Hematopoietic multipotent progenitor cell treated with erythropoietin and hydrocortisone succinate and interleukin-3 and kit ligand, for 6 days (in vitro differentiated cells): ENCODE measurements at places on chromosomes 6 and 20.
A peak's percentile ranks its signal among the peaks of the same experiment; 100 is the strongest.

DNA sequence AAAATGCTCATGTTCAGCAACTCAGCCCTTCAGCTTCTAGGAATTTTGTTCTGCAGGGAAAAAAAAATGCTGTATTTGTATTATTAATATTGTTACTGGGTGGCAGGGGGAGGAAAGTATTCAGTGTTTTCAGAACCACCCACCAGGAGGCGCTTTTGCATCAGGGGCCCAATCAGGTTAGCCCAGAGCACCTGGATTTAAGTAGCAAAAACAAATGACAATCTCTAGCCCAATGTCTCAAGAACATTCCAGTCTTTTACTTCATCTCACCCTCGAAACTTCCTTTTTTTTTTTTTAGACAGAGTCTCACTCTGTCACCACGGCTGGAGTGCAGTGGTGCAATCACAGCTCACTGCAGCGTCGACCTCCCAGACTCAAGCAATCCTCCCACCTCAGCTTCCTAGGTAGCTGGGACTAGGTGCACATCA, 635 bp upstream of the C20orf203 start:
- peak; percentile 89 for DNase-seq

DNA sequence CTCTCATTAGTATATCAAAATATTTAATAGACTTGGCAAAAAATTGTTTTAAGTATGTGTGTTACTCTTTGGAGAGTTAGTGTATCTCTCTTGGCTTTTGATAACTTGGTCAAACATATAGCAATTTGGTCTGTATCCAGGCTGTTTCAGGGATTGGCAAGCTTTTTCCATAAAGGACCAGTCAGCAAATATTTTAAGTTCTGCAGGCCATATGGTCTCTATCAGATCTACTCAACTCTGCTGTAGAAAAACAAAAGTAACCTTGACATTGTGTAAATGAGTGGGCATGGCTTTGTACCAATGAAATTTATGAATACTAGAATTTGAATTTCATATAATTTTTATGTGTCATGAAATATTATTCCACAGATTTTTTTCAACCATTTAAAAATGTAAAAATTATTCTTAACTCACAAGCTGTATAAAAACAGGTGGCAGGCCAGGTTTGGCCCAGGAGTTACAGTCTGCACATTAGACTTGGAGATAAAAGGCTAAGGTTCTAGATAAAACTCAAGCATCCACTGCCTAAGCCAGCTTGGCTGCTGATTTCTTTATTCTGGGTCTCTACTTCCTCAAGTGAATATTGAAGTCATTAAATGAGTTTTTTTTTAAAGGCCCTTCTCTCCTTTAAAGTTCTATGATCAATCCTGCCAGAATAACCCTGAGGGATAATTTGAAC, 13.7 kb downstream of the GSTA4 start:
- DNase-seq = peak; percentile 24

- no peak for DNase-seq
These were observed 77.8 kb upstream of the XRN2 start for GRCh38 chr20:21225215-21225947.

DNA sequence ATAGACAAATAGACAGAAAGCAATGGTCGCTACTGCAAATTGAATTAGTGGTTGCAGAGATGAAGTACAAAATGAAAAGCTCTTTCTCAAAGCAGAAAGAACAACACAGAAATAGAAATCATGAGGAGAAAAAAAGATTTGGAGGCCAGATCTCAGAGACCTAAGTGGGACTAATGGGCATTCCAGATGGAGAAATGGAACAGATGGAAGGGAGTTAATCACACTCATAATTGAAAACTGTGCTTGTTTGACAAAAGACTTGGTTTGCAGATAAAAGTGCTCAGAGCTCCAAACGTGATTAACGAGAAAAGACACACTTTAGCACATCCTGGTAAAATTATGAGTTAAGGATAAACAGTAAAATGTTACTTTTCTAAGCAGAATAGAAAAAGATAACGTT, 58.1 kb upstream of the SNRPB2 start:
- DNase-seq = no peak

GRCh38 chr20:64149809-64150560, 14.3 kb upstream of the MYT1 start:
- DNase-seq = no peak

- DNase-seq = no peak
These were observed 20.0 kb upstream of the TMEM14A start for GRCh38 chr6:52650941-52651340.

- no peak for DNase-seq
These were observed 148.3 kb upstream of the AFDN start for GRCh38 chr6:167678102-167679101.

DNA sequence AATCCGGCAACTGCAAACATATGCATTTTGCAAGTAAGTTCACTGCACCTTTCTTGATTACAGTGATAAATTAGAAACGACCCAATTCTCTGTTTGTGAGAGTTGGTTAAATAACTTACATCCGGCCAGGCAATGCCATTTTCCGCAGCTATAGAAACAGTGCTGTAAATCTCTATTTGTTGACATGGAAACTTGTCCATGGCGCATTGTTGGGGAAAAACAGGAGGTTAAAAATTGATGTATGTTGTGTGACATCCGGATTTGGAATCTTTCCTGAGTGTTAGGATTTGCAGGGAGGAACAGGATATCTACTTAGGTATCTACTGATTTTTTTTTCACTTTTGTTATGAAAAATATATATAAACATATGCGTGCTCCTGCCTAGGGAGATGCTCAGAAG, 66.5 kb downstream of the DLGAP4 start:
- no peak for DNase-seq

DNA sequence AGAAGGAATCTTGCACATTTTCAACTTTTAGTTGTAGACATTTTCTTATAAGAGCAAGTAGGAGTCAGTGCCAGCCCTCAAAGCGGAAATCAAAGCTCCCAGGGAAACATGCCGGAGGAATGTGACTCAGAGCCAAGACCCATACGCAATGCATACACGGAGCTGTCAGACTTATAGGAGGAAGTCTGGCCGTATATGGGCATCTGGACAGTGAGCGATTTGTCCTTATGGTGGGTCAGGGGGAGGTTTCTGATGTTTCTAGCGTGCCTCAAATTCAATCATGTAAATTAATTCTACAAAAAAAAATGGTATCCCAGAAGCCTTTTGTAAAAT, 3.6 kb upstream of the CCN2 start:
- DNase-seq = no peak

DNA sequence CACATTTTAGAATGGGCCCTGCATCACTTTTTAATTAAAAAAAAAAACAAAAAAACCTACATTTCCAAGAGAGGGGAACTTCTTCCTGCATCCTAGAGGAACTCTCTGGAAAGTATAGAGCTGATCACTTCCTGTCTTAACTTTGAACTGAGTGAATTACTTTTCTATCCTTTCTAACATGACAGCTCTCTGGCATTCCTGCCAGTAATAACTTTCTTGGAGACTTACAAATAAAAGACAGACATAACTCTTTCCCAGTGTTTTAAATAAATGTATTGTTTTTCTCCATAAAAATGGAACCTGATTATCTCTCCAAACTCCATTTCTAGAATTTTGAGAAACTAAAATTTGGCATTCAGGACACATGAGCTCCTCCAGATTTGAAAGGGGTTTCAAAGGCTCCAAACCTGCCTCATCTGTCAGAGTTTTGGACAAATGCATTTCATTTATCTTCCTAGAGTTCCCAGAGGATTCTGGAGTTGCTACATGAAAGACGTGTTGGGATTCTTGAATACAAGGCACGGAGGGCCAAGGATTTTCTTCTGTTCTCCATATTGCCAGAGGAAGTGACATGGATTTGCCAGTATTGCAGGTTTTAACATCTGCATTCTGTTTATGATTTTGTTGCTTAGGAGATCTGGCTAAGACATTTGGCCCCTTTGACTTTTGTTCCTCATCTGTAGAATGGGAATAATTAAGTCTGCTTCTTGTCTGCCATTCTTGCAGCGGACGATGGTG, 2.0 kb upstream of the SMOC2 start:
- DNase-seq = no peak

DNA sequence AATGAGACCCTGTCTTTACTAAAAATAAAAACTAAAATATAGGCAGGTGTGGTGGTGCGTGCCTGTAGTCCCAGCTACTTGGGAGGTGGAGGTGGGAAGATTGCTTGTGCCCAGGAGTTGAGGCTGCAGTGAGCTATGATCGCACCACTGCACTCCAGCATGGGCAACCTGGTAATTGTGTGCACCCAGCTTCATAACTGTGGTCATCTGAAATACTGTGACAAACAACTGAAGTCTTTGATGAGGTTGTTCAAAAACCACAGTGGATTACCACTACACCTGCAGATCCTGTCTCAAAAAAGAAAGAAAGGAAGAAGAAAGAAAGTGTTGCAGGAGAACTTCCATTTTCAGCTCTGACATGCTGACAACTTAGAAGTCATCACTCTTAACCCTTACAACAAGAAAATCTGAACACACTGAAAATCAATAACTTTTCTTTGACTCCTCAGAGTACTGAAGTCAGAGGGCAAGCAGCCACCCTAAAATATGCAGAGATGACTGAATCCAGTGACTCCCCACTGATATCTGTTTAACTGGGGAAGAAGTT, 13.8 kb upstream of the ZBP1 start:
- DNase-seq = no peak

DNA sequence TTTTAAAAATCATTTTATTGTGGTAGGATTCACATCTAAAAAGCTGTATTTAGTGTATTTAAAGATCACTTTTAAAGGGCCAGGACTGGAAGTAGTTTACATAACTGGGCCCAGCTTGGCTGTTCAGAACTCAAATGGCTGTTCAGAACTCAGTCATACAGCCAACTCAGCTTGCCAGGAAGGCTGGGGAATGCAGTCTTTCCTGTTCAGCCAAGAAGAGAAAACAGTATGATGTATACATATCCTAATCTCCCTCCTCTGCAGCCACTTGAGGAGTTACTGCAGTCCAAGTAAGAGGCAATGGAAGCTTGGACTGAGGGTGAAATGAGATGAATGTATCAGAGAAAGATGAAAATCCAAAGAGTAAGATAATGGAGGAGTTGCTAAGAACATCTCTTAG, 24.6 kb downstream of the DSTN start:
- DNase-seq = no peak

DNA sequence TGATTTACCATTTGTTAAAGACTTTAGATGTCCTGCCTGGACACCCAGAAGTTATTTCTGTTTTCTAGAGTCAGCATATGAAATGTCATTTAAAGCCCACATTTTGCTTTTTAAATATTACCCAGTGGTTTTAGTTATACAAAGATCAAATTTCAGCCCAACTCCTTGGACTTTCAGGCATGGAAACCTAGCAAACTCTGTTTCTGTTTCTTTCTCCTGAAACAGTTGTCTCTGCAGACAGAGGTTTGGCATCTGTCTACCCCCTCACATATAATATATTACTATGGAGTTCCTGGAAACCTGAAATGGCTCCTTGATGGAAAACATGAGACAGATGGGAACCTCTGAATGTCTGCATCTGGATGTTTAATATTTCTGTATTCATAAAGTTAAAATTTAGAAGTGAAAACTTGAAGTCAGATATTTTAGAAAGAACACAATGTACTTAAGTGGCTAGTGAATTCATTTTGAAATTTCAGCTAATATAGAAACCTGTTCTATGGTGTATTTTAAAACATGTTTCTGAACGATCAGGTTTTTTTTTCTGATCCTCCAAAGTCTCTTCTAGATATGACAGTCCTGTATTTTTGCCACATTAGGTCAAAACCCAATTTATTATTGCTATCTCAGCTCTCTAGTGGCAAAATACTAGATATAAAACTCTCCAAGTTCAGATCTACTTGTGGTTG, 743.3 kb downstream of the CD109 start:
- no peak for DNase-seq

DNA sequence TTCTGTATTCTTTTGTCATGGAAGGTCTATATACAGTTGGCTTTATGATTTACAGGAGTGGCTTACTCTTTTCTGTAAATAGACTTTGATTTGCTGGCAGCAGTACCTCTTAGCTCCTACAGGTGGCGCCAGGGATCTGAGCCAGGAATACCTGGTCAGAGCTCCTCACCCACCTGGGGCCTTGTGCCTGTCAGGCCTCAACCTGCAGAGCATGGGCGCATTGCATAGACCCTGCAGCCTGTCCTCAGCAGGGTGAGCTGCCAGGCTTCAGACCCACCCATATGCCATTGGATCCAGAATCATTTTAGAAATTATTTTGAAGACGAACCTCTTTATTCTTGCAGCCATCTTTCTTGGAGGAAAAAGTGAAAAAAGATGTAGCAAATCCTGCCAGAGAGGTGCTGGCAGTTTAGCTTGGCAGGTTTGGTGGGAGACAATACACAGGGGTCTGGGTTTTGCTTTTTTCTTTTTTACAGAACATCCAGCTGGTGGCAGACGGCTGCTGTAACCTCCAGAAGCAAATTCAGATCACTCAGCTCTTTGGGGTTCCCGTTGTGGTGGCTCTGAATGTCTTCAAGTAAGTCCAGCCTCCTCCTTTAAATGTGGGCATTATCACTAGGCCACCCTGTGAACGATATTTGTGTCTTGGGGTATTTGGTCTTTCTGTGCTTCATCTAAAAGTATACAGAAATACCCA, 149.1 kb downstream of the MTHFD1L start:
- peak; percentile 61 for DNase-seq

GRCh38 chr6:140138311-140139010, 764.0 kb upstream of the CITED2 start:
- DNase-seq = no peak

DNA sequence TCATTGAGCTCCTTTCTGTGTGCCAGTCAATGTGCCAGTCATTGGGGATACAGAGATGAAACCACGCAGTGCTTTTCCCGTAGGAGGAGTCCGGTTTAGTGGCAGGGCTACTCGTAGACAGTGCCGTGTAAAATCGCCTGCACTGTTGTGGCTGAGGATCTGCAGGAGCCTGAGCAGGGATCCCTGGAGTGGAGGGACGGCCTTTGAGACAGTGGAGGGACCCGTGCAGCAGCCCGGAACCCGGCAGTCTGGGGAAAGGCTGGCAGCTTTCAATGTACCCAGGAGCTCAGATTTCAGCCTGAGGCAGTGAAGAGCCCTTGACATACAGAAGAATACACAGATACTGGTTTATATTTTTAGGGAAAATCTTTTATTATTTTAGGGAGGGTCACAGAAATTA, 203.3 kb downstream of the ARID1B start:
- no peak for DNase-seq

- no peak for DNase-seq
These were observed 1.7 kb downstream of the SLC22A3 start for GRCh38 chr6:160349814-160350350.

DNA sequence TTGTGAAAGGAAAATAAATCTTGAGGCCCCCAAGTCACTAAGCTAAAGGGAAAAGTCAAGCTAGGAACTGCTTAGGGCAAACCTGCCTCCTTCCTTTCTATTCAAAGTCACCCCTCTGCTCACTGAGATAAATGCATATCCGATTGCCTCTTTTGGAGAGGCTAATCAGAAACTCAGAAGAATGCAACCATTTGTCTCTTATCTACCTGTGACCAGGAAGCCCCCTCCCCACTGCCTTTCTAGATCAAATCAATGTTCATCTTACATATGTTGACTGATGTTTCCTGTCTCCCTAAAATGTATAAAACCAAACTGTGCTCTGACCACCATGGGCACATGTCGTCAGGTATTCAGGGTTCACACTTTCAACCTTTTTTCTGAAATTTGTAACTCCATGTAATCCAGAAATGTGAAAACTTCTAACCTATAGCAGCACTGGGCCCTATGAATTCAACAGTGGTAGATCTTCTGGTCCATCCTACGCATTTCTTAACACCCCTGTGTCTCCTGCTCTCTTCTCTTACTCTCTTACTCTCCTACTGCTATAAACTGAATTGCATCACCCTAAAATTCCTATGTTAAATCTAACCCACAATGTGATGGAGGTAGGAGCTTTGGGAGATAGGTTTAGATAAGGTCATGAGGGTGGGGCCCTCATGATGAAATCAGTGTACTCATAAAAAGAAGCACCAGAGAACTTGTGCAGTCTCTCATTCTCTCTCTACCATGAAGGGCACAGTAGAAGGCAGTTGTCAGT, 89.3 kb downstream of the EPB41L2 start:
- no peak for DNase-seq
